ENCODE measurements at places on chromosomes 2 and 18. TPM values are rescaled to one million over a fixed set of nuclear protein-coding genes. Genes with fewer than 3 reads are reported as not detected.

GRCh38 chr2:17441055-17441771 lies 77.0 kb downstream of the RAD51AP2 start:
- no peak for DNase-seq

DNA sequence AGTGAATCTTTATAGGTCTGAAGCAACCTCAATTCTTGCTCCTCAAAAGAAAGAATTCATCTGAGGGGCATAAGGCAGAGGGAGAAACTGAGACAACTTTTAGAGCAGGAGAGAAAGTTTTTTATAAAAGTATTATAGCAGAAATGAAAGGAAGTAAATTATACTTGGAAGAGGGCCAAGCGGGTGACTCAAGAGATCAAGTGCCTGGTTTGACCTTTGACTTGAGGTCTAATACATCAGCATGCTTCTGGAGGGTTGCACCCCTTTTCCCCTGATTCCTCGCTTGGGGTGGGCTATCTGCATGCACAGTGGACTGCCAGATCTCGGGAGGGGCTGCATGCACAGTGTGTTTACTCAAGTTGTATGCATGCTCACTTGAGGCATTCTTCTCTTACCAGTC lies 268.5 kb upstream of the LRATD1 start:
- no peak for DNase-seq

GRCh38 chr2:201978986-201979385 lies 54.7 kb upstream of the FZD7 start:
- DNase-seq, result no peak

DNA sequence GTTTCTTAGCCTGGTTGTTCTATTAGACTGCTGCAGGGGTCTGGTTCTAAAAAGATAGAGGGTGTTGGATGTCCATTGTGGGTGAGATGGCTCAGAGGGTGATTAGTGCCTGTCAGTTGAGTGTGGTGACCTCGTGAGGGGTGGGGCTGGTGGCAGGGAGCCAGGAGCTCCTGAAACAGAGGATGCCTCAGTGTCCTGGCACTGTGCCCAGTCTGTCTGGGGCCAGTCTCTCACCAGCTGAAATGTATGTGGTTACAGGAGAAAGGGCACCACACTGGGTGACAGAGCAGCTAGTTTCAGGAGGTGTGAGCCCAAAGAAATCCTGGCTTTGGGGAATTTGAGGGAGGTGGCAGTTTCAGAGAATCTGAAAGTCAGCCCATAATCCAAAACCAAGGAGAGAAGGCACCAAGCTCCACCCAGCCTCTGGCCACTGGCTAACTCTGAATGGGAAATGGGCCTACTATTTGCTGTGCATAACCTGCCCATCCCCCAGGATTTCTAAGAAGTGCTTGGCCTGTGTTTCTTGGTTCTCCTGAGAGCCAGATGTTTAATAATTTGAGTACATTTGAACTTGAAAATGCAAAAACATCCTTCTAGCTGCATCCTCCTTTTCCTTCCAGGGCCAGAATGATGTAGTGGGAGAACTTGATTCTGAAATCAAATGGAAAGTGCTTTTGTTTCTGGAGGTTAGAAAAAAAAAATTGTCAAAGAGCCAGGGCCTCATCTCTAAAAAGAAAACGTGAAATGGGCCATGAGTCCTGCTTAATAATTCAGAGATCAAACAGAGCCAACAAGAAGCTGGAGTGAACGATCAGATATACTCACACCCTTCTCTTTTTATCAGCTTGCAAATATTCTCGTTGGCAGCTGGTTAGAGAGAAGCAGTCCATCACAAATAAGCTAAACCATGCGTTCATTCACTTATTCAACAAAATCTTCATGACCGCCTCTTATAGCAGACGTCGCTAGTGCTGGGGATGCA lies 92.3 kb downstream of the B3GNT2 start:
- no peak for DNase-seq

GRCh38 chr18:59047321-59048047 lies 92.2 kb upstream of the SEC11C start:
- DNase-seq, result no peak

Gene ABHD1
- 0.82 TPM for total RNA-seq

Gene SOWAHC
- 10.4 TPM for total RNA-seq

Gene PLGLB2
- 2.2 TPM for total RNA-seq

Gene PRADC1
- total RNA-seq, result 11.7 TPM

Measured in neural crest cell (in vitro differentiated cells).